ENCODE measurements at places on chromosomes 7 and 10.

DNA sequence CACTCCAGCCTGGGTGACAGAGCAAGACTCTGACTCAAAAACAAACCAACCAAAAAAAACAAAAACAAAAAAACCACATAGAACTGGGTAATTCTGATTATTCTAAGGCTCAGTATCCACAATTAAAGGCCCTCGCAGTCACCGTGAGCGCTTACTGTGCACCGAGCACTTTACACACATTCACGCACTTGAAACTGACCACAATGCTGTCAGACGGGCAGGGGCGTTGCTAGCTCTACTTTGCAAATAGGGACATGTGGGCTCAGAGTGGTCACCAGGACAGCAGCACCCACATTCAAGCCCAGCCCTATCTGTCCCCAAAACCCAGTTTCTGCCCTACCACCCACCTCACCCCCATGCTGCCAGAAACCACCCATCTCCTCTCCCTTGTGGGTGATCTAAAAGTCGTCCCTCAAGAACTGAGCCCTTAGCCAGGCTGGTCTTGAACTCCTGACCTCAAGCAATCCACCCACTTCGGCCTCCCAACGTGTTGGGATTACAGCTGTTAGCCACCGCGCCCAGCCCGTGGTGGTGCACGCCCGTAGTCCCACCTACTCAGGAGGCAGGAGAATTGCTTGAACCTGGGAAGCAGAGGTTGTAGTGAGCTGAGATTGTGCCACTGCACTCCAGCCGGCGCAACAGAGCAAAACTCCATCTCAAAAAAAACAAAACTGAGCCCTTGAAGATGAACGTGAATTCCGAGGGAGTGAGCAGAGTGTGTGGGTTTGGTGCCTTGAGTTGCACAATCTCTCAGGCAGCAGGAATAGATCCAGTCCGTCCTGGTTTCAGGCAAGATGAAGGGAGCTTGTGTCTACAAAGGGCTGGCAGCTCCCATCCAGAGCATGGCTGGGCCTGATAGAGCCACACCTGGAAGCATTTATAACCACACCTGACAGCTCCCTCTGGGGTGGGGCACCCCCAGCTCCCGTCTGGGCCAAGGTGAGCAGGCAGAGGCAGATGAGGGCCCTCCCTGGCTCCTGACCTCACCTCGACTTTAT is 5.4 kb upstream of the HSPB1 start:
- DNase-seq: no peak

GRCh38 chr10:50575477-50576244 is 48.1 kb downstream of the SGMS1 start:
- DNase-seq: no peak

- no peak for DNase-seq
Measured at GRCh38 chr10:132815168-132815857, 29.4 kb upstream of the NKX6-2 start.

- no peak for DNase-seq
Measured at GRCh38 chr10:97325754-97326153, 6.7 kb downstream of the FRAT1 start.

GRCh38 chr10:117312430-117312829 is 62.8 kb downstream of the PDZD8 start:
- DNase-seq: no peak

DNA sequence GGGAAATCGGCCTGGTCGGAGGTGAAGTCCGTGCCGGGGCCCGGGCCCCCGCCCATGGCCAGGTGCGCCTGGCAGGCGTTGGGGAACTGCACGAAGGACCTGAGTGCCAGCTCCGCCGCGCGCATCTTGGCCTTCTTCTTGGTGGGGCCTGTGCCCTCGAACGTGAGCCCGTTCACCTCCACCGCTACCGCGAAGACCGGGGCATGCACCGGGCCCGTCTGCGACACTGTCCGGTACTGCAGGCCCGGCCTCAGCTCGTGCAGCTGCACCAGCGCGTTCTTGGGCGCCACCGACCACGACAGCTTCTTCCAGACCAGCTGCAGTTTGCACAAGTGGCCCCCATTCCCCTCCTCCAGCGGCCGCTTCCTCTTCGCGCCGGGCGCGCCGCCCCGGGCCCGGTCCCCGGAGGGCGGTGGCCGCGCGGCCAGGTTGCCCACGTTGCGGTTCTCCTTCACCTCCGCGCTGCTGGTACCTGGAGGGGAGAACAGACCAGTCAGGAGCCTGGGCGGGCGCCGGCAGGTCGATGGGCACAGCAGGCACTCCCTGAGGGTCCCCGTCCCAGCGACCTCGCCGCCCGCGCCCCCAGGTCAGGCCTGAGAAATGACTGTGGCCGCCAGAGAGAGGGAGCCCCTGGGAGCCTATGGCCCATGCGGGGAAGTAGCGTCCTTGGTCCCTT is 307.4 kb downstream of the WDR37 start:
- DNase-seq: peak; percentile 16

- DNase-seq: no peak
Measured at GRCh38 chr10:34018129-34018528, 683.7 kb upstream of the NRP1 start.

GRCh38 chr7:68073701-68074100 is 1077.1 kb downstream of the TYW1 start:
- no peak for DNase-seq

- DNase-seq: no peak
Measured at GRCh38 chr7:124033095-124033806, 384 bp upstream of the TMEM229A start.

Data from stimulated activated CD8-positive, alpha-beta memory T cell treated with anti-CD3 and anti-CD28 coated beads, Interleukin-4, amount 100 ng/mL, for 48 hours (primary cell).